ENCODE measurements at places on chromosomes 7 and 10. TPM values are rescaled to one million over a fixed set of nuclear protein-coding genes. Genes with fewer than 3 reads are reported as not detected.

TMEM106B gene
- 59.8 TPM for total RNA-seq

C10orf95 gene
- total RNA-seq = not detected

TRPV5 gene
- not detected for total RNA-seq

SEMA3A gene
- total RNA-seq = 113 TPM

ANKRD1 gene
- total RNA-seq = 1.00 TPM

VWDE gene
- total RNA-seq = 0.33 TPM

UTF1 gene
- total RNA-seq = not detected

ECD gene
- total RNA-seq = 32.1 TPM

RINT1 gene
- total RNA-seq = 18.7 TPM

C7orf57 gene
- total RNA-seq = not detected

SPDYE2 gene
- not detected for total RNA-seq

NPC1L1 gene
- total RNA-seq = under 0.01 TPM

C10orf105 gene
- under 0.01 TPM for total RNA-seq

GRB10 gene
- 60.1 TPM for total RNA-seq

EPHA1 gene
- total RNA-seq = 0.33 TPM

STEAP1 gene
- total RNA-seq = 32.6 TPM

OR2A12 gene
- total RNA-seq = not detected

C10orf62 gene
- 0.11 TPM for total RNA-seq

MYL10 gene
- total RNA-seq = not detected

IFIT1B gene
- total RNA-seq = not detected

CCDC172 gene
- not detected for total RNA-seq

CREB5 gene
- 2.5 TPM for total RNA-seq

CCDC146 gene
- total RNA-seq = 0.87 TPM

POLR2J2 gene
- 3.2 TPM for total RNA-seq

HOXA1 gene
- under 0.01 TPM for total RNA-seq

IGFBP3 gene
- 33.4 TPM for total RNA-seq

SPDYE1 gene
- total RNA-seq = not detected

ACTA2 gene
- 87.2 TPM for total RNA-seq

CHST15 gene
- 4.6 TPM for total RNA-seq

ADAM12 gene
- total RNA-seq = 40.8 TPM

ODAD2 gene
- total RNA-seq = 3.5 TPM

PRRT4 gene
- total RNA-seq = under 0.01 TPM

PRLHR gene
- not detected for total RNA-seq

PSMA2 gene
- total RNA-seq = 152 TPM

GJD4 gene
- not detected for total RNA-seq

LIPF gene
- total RNA-seq = not detected

RHBDD2 gene
- 12.2 TPM for total RNA-seq

KCNH2 gene
- 4.4 TPM for total RNA-seq

PSD gene
- 3.9 TPM for total RNA-seq

PSTK gene
- 4.0 TPM for total RNA-seq

MSS51 gene
- 2.1 TPM for total RNA-seq

ANXA8L1 gene
- not detected for total RNA-seq

NEURL1 gene
- total RNA-seq = 1.00 TPM

GIMAP4 gene
- total RNA-seq = 0.44 TPM

AKR1B15 gene
- not detected for total RNA-seq

PARP12 gene
- total RNA-seq = 17.4 TPM

All from uterine smooth muscle cell (primary cell).